ENCODE measurements at places on chromosomes 5 and 9.

GRCh38 chr5:144198386-144198785, 27.7 kb downstream of the KCTD16 start:
- DNase-seq, result no peak

- no peak for DNase-seq
Measured at GRCh38 chr9:117528225-117528624, 113.4 kb upstream of the ASTN2 start.

DNA sequence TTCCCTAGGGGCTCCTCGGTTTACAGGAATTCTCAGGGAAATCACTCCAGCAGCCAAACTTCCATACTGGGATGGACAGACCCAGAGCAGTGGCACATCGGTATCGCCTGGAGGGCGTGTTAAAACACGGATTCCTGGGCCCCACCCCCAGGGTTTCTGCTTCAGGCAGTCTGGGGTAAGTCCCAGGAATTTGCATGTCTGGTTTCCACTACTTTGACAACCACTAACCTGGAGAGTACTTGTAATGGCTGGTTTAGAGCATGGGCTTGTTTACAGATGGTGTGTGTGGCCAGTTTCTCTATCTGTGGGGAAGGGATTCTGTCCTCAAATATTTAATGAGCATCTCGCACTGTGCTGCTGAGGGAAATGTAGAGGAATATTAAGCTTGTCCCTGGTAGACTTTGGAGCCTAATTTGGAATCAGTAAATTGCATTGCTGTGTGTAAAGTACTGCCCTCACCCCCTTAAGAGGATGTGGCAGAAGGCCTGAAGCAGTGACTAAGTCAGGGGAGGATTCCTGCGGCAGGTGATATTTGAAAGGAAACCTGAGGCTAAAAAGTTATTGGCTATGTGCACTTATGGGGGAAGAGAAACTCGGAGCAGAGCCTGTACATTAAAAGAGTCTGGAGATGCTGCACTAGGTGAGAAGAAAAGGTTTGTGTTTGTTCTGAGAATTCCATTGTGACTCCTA, 18.6 kb upstream of the TJP2 start:
- DNase-seq, result no peak

- DNase-seq, result no peak
Measured at GRCh38 chr9:89863837-89864236, 259.0 kb downstream of the GADD45G start.

DNA sequence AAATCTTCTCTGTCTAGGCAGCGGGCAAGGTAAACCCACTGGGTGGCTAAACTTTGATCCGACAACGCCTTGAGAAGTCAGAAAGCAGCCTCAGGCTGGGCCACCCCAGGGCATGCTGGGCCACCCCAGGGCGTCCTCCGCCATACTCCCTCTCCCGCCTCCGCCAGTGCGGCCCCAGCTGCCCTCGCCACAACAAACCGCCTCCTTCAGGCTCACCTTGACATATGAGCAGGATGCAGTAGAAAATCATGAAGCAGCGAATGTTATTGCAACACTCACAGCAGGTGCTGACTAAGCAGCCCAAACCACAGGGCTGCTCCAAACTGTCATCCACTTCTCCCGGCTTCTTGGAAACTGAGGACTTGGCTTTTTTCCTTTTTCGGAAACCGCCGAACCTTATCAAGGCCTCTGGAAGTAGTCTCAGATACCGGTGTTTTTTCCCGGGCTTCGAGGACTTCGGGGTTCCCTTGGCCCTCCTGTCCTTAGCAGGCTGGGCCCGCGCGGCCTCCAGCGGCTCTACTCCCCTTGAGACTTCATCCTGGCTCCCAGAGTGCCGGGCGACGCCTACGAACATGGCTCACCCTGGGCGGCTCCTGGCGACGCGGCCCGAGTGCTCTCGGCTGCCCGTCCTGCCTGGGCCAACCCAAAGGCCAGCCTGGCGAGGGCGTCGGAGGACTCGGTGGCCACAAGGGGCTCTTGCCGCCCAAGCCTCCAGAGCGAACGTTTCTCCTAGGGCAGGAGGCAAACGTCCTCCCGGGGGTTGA, at the start of gene SLCO6A1:
TSS of gene SLCO6A1 (minus strand) at position 731 of the 764 bp plus-strand sequence. CDS start at position 574, 157 bp downstream.
- DNase-seq, result no peak

DNA sequence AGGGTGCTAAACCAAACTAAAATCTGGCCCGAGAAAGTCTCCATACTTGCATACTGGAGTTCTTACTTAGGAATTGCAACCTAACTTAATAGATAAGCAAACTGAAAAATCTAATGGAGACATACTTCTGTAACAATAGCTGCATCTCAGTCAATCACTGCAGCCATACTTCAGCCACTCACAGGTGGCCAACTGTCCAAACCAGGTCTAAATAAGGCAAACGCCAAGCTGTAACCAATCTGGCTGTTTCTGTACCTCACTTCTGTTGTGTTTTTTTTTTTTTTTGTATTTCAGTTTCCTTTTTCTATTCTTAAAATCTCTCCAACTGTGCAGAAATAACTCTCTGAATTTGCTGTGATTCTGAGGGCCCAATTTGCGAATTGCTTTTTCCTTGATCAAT, 4.4 kb upstream of the NDUFB6 start:
- DNase-seq, result no peak

DNA sequence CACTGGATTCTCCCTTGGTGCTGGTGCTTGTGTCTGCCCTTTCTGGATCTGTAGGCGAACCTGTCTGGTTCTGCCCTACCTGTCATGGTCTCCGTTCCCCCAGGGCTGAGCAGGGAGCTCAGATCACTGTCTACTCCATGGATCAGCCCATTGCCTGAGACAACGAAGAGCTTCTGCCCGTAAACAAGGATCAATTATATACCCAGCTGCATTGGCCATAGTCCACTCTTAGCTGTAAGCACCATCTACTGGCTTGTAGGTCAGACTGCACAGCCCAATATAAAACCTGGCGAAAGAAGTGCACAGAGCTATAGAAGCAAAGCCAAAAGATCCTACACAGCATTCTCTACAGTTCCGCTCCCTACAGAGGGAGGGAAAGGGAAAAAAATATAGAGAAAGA, 181.5 kb upstream of the RPS23 start:
- no peak for DNase-seq

DNA sequence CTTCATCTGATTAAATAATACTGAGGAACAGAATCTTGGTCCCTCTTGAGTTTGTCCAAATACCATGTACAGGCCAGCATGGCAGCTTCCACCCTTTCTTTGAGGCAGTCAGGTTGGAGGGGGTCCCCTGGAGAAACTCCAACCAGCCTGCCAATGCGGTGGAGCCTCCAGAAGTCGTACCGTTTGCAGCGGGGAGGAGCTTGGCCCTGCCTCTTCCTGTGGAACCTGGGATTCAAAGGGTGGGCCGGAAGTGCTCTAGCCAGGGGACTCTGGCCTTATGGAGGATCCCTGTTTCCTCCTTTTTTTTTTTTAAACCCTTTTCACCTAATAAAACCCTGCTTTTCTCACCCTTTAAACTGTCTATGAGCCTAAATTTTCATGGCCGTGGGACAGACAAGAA, 216.3 kb upstream of the ZNF608 start:
- no peak for DNase-seq

- DNase-seq, result no peak
Measured at GRCh38 chr9:138038244-138038671, 160.7 kb downstream of the CACNA1B start.

GRCh38 chr5:11143456-11144267, 382.6 kb upstream of the DAP start:
- DNase-seq, result no peak

- no peak for DNase-seq
Measured at GRCh38 chr5:141875022-141875740, 3.0 kb downstream of the PCDH1 start.

GRCh38 chr5:156794687-156795086, 55.4 kb upstream of the PPP1R2B start:
- DNase-seq, result no peak

- DNase-seq, result no peak
Measured at GRCh38 chr9:94534901-94535300, 20.0 kb upstream of the PCAT7 start.

- no peak for DNase-seq
Measured at GRCh38 chr5:160312960-160313727, 780 bp upstream of the CCNJL start.

DNA sequence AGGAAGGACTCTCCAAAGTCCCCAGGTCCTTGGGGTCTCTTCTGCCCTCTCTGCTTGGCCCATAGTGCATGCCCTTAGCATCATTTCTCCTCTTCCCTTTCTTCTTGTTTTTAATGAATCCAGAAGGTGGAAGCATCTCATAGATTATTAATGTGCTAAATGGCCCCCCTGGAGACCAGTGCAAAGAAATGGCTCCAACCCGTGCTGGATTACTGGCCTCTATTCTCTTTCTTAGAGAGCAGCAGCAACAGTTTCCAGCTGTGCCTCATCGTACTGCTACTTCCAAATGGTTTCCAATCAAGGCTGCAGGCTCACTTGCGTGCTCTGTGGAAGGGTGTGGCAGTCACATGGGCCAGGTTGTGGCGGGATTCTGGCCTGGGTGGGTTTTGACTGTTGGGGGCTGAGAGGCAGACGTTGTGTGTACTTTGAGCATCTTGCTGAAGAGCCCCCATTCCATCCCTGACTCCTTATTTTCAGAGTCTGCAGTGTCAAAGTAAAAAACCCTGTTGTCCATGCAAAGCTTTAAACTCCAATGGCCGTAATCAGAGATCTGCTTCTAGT, 139.7 kb downstream of the GABBR2 start:
- no peak for DNase-seq

GRCh38 chr5:94855543-94855942, 237.1 kb downstream of the SLF1 start:
- no peak for DNase-seq
